ENCODE measurements at places on chromosomes 2 and 18.

GRCh38 chr2:85681372-85681763 lies 12.8 kb upstream of the GNLY start:
- no peak for DNase-seq

DNA sequence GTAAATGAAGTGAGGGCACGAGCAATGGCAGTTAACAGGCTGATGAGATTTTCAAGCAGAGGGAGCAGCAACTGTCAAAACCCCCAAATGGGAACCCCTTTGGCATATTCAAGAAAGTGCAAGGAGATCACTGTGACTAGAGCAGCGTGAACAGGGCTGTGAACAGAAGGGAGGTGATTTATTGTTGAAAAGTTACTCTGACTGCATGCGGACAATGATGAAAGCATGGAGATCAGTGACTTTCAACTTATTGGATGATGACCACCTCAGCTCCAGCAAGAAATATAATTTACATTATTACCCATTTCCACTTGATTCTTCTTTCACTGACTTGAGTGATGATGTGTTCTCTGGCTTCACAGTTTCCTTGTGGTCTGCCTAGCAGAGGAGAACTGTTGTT lies 187.8 kb upstream of the BOD1L2 start:
- no peak for DNase-seq

DNA sequence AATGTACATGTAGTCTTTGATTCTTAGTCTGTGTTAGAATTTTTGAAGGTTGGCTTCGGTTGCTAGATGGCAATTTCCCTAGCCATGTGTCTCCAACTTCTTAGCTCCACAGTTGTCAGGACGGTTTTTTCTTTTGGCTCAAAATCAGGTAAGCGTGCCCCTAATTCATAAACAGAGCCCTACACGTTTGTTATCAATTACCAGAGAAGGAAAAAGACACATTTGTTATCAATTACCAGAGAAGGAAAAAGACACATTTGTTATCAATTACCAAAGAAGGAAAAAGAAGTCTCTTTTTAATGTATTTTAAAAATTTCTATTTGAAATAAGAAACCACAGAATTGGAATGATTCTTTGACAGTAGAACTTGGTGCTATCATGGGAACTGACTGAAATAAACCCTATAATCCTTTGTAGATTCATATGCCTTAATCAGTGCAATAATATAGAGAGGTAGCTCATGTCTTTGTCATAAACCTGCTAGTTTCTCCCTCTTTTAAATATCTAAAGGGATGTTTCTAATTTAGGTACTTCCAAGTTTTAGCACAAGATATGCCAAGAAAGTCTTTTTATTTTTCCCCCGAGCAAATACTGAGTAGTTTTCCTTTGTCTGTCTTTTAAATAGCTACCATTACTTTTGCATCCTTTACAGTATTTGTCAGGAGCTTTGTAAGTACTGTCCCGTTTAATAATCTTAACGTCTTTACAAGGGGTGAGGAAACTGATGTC lies 35.9 kb downstream of the CAMKMT start:
- no peak for DNase-seq

DNA sequence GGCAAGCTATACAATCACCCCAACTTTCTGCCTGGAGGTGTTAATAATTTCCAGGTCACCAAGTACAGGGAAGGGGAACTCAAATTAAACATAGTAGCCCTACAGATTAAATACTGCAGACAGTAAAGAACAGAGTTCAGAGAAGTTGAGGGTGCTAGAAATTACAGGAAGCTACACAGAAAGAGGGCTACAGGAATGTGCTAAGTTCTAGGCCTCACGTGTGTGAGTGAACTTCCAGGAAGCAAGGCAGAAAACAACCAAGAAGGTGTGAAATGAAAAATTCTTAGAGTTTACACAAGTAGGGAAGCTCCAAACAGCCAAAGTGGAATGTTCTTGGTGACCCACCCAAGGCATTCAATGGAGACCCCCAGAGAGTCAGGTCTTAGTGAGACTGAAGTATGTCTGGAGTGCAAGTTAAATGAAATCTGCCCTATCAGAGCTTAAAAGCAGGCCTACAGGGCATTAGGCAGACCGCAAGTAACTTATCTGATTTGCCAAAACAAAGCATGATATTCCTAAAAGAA lies 58.1 kb upstream of the RNU4ATAC start:
- no peak for DNase-seq

GRCh38 chr18:76530846-76531245 lies 35.8 kb upstream of the ZNF516 start:
- no peak for DNase-seq

- no peak for DNase-seq
Observed at GRCh38 chr2:129203331-129203730, 776.1 kb upstream of the RAB6C start.

- no peak for DNase-seq
Observed at GRCh38 chr18:30211112-30211511, 831.4 kb downstream of the DSC3 start.

GRCh38 chr2:105518897-105519296 lies 120.0 kb upstream of the FHL2 start:
- no peak for DNase-seq

GRCh38 chr18:72056171-72056570 lies 488.0 kb downstream of the CBLN2 start:
- DNase-seq = no peak

DNA sequence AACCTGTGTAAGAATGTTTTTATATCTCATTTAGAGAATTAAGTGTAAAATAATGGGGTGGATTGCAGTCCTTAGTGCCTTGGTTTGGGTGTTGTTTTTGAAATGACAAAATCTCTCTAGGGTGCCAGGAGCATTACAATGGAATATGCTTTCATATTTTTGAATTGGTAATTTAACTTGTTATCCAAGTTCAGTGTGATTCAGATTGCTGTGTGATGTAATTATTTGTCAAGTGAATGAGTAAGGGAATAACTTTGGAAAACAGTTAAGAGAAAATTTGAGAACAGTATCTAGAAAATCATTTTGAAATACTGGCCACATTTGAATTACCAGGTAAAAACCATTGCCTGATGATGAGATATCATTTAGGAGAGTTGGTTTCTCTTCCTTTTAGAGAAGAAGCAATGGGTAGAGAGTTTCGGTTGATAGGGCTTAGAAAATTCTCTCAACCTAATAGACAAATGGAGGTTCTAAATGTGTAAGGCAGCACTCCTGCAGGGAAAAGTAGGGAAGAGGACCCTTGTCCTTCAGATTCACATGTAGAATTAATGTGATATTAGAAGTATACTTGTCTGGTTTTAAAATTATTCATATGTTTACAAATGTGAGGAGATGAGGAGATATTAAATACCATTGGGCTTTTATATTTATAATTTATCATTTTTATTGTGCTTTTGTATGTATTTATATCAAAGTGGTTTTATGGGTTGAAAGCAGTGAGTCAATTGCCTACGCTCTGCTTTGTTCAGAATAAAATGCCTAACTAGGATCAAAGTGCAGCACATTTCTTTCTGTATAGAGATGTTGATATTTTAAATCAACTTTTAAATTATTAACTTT lies 124.8 kb downstream of the PHLPP1 start:
- DNase-seq = no peak

GRCh38 chr2:241561832-241562231 lies 3.3 kb downstream of the BOK start:
- no peak for DNase-seq
